ENCODE measurements at places on chromosomes 5 and 9.
A peak's percentile ranks its signal among the peaks of the same experiment; 100 is the strongest.

DNA sequence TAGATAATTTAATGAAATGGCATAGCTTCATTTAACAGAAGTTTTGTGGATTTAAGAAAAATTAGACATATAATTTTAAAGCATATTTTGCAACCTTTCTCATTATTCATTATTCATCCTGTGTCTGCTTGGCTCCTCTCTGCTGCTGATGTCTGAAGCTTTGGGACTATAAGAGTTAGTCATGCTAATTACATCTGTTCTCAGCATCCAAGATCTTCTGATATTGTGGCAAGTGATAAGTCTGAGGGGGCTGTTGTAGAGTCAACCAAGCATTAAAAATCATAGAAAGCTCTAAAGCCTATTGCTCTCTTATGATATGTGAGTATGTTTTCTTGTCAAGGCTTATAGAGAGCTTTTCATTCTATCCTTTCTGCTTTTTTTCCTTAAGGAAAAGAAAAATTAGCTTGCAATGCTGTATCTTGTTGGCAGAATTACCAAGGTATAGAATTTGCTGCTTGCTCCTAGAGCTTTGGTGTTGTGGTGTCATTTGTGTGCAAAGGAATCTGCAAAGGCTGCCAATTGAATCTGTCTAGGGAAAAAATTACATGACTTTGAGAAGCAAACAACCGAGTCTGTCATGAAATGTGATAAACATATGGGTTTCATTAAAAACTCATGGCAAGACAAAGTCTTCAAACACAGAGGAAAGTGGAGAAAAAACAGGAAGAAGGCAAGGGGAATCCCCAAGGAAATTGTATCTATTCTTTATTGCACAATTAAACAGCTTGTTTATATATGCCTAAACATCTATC is 156.1 kb upstream of the DAB2 start:
- DNase-seq, result no peak

DNA sequence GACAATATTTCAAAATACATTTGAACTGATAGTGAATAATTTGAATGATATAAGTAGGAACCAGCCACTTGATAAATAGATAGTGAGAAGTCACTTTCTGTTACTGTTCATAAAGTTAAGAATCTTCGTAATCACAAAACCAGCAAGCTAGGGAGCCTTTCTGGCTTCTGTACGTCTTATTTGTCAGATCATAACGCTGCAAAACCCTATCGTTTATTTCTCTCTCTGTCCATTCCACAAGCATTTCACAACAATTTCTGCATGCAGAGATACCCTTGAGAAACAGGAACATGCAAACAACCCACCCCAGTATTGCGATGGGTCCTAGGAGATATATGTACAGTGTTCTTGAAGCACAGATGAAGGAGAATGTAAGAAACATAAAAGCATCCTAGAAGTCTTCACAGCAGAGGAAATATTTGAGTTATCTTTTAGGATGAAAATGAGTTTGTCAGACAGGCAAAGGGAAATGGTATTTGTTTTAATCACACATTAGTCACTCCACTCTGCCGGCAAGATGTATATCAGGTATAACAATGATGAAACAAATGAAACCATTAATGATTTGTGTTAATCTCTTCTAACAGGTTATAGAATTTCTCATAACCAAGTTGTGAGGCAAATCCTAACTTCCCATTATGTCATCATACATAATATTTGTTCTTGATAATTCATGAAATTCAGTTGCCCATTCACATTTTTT is 668.7 kb upstream of the FTMT start:
- DNase-seq, result no peak

GRCh38 chr9:14350754-14351153 is 36.8 kb upstream of the NFIB start:
- DNase-seq, result no peak

- no peak for DNase-seq
These were observed 137.6 kb upstream of the DAPK1 start for GRCh38 chr9:87359958-87360601.

- no peak for DNase-seq
These were observed 146.5 kb downstream of the PAM start for GRCh38 chr5:102901424-102902134.

GRCh38 chr5:136026636-136027035 is 2.2 kb upstream of the TGFBI start:
- no peak for DNase-seq

- no peak for DNase-seq
These were observed 3.2 kb downstream of the STARD4 start for GRCh38 chr5:111509119-111509518.

- no peak for DNase-seq
These were observed 108.1 kb upstream of the SLC27A6 start for GRCh38 chr5:128857076-128857677.

DNA sequence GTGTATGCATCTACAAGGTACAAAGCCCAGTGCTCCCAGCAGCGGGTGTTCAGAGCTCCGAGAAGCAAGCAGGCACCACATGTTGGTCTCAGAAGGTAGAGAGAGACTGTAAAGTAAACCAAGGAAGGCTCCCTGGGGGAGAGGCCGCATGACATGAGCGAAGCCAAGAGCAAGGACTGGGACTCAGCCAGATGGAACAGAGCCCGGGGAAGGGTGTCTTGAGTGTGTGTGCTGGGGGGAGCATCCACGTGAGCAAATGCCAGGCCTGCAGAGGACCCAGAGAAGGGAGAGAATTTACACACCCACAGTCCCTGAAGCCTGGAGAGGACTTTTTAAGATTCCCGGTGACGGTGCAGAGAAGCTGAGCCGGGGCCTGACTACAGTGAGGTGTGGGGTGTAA is 15.2 kb upstream of the KCNIP1 start:
- no peak for DNase-seq

DNA sequence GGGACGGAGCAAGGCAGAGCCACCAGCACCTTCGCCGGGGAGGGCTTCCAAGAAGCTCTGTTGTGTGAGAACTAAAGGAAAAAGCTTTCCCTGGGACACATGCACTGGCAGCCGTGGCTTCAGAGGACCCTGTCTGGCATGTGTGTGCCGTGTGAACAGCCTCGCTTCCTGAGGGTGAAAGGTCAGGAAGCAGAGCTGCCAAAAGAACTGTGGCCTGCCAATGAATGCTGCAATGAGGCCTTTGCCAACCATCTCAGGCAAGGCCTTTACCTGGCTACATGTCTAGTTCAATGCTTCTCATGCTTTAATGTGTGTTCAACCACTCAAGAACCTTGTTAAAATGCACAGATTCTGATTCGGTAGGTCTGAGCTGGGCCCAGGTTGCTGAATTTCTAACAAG is 53.5 kb downstream of the NIPSNAP3B start:
- DNase-seq, result no peak

- DNase-seq, result no peak
These were observed 36.6 kb upstream of the MYORG start for GRCh38 chr9:34413231-34413852.

DNA sequence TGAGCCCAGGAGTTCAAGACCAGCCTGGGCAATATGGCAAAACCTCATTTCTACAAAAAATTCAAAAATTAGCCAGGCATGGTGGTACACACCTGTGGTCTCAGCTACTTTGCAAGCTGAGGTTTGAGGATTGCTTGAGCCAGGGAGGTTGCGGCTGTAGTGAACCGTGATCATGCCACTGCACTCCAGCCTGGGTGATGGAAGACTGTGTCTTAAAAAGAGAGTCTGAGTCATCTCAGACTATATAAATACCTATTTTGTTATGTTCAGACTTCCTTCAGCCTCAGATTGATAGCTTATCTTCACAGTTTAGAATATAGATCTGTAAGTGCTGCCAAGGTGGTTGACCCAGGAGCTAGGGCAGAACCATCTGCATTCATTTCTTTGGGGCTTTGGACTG is 1.6 kb upstream of the PAIP2 start:
- DNase-seq, result no peak

GRCh38 chr9:129221233-129221632 is 43.2 kb upstream of the IER5L start:
- no peak for DNase-seq

- DNase-seq, result no peak
These were observed 4.9 kb upstream of the UGT3A1 start for GRCh38 chr5:35996076-35996475.

DNA sequence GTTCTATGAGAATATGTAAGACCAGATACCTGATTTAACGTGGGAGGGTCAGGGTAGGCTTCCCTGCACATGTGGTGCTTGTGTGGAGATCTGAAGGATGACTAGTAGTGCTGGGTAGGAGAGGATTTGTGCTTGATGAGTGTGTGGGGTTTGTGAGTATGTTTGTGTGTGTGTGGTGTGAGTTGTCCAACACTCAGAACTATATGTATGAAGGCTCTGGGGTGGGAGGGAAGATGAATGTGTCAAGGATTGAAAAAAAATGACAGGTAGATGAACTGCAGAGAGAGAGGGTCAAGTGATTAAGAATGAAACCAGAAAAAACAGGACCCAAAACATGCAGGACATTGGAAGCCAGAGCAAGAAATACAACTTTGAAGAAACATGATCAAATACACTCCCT is 154.6 kb upstream of the NR3C1 start:
- no peak for DNase-seq

DNA sequence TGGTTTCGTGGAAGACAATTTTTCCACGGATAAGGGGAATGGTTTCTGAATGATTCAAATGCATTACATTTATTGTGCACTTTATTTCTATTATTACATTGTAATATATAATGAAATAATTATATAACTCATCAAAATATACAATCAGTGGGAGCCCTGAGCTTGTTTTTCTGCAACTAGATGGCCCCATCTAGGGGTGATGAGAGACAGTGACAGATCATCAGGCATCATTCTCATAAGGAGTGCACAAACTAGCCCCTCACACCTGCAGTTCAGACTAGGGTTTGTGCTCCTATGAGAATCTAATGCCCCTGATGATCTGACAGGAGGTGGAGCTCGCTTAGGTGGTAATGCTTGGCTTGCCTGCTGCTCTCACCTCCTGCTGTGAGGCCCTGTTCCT is 6.4 kb downstream of the ISCA1 start:
- DNase-seq, result no peak

- DNase-seq, result no peak
These were observed 33.0 kb downstream of the GADD45G start for GRCh38 chr9:89637787-89638186.

- no peak for DNase-seq
These were observed 1428.9 kb upstream of the WWC1 start for GRCh38 chr5:166862581-166862980.

DNA sequence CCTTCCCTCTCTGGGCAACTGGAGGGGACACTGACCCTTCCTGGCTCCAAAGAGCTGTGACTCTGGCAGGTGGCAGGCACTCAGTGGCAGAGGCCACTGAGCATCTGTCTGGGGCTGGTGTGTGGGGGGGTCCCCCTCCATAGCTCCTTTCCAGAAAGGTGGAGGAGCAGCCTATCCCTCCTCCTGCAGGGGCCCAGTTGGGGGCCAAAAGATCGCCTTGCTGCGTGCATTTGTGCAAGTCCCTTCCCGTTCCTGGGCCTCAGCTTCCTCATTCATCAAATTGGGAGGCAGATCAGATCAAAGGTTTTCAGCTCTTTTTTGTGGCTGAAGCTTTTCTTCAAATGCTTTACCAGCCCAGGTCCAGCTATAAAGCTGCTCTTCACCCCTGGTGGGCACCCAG is 77.7 kb downstream of the NTNG2 start:
- DNase-seq, result no peak

DNA sequence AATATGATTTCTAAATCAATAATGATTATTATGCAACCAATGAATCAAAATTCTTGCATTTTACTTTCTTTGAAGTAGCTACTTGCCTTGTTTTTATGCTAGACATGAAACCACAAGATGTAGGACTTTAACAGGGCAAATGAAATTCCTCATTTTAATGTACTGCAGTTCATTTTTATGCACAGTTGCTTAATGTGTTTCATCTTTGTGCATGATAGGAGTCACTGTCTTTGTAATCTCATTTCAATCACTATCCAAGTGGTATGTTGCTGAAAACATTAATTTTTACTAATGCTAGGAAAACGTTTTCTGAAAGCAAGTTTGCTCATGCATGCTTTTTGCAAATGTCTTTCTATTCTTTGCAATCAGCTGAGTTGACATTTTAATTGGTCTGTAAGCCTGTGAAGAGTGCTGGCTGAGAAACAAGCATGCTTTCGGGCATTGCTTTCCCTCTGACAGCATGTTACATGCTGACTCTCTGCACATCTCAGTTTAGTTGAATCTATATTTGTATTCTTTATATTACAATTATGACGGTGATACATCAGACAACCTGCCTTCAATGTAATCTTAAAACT is 535.0 kb upstream of the CDH18 start:
- DNase-seq, result no peak

DNA sequence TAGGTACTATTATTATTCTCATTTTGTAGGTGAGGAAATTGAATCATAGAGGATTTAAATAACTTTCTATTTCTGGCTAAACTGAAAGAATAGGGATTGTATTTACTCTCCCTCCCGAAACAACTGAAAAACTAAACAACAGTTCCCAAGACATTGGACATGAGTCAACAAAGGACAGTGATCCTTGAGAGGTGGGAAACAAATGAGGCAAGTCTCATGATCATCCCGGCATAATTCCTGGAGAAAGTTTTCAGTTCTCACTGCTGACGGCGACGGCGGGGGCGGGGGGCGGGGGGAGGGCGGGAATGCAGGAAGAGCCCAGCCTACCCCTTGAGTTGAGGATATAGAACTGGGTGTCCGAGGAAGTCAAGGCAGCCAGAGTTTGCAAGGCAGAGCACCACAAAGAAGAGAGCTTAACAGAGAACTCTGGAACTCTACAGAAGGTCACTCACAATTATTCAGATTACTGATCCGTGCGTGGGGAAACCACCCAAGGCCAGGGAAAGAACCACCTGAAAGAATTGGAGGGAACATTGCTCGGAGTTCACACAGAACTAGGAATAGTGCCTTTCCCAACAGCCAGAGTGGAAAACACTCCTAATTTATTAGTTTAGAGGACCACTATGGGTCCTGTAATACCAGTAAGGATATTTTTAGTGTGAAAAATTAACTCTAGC is 27.4 kb upstream of the WHRN start:
- no peak for DNase-seq

- DNase-seq, result peak; percentile 27
These were observed at the start of gene ABL1 for GRCh38 chr9:130834371-130835336. Gene ABL1, plus strand, starts transcription at chr9:130835254. Its CDS starts 193 bp downstream, at chr9:130835447.

GRCh38 chr5:154753792-154754191 is 1.4 kb upstream of the LARP1 start:
- no peak for DNase-seq

DNA sequence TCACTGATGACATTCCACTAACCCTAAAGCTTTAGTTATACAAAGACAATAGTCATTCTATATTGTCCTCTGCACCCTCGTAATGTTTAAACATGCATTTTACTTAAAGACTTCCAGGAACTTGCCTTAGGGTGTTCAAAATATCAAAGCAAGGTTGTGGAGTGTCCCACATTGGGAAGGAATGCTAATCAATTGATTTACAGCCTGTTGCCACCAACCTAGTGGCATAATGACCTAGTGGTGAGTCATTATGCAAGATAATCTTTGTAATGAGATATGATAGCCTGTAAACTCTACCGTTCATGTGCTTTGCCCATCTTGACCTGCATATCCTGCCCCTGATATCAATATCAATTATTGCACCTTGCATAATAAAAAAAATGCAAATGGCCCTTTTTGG is 542.9 kb downstream of the CDH9 start:
- no peak for DNase-seq
